ENCODE measurements at places on chromosomes 12 and 14.
A peak's percentile ranks its signal among the peaks of the same experiment; 100 is the strongest.

GRCh38 chr12:32535288-32535999 lies 136.1 kb downstream of the FGD4 start:
- DNase-seq = no peak

- no peak for DNase-seq
Observed at GRCh38 chr12:64181430-64182291, 40.4 kb downstream of the KICS2 start.

GRCh38 chr14:99819514-99819913 lies 26.3 kb downstream of the EML1 start:
- peak; percentile 16 for DNase-seq

DNA sequence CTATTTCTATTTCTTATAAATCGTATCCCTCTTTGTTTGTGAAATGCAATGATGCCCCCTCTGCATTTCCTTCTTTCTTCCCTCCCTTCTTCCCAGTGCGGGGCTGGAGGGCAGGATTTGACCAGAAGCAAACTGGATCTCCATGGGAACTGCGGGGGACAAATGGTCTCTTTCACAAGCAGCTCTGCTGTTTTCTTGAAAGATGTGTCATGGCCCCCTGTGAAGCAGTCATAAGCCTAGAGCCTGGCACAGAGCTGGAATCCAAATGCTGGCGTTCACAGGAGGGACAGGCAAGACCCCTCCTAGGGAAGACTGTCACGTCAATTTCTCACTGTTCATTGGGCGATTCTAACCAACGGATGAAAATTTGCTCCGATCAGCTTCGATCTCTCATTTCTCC lies 203.5 kb upstream of the NOS1 start:
- no peak for DNase-seq

DNA sequence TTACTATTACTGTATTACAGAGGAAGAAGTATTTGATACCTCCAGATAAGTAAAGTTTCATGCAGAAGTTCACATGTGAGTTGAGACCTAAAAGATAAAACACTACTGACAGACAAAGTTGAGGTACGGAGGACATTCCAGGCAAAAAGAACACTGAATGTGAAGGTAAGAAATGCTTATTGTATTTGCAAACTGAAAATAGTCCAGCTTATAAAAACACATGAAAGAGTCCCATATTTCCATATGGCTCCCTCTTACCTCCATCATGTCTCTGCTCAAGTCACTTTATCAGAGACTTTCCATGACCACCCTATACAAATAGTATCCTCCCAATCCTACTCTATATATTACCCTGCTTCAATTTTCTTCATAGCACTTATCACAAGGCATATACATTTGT lies 35.8 kb downstream of the SENP1 start:
- DNase-seq = no peak

DNA sequence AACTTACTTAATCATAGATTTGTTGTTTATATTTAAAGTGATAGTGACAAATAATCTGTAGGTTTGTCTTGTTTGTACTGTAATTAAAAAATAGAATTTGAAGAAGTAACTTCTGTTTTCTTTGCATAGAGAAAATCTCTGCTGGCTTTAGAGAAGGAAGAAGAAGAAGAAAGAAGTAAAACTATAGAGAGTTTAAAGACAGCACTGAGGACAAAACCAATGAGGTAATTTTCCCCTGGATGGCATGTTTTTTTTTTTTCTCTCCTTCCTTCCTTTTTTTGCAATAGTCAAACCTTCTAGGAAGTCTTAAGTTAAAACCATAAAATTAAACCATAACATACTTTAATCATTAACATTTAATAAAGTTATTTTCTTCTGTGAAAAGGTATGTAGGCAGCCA lies 131.9 kb downstream of the DAAM1 start:
- no peak for DNase-seq

DNA sequence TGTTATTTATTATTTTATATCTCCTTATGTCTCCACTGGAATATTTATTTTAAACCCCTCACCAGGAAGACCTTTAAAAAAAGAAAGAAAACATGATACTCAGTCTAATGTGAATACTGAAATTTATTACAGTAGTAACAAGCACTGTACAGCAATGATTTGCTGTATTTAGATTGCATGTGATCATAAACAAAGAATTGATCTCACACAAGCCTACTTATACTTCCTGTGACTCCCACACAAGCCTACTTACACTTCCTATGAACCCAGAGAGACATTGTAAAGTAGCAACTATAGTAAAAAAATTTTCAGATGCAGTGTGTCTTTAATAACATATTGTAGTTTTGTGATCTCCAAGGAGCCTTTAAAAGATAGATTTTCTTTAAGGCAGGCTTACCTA lies 142.7 kb upstream of the SYT1 start:
- DNase-seq = no peak

DNA sequence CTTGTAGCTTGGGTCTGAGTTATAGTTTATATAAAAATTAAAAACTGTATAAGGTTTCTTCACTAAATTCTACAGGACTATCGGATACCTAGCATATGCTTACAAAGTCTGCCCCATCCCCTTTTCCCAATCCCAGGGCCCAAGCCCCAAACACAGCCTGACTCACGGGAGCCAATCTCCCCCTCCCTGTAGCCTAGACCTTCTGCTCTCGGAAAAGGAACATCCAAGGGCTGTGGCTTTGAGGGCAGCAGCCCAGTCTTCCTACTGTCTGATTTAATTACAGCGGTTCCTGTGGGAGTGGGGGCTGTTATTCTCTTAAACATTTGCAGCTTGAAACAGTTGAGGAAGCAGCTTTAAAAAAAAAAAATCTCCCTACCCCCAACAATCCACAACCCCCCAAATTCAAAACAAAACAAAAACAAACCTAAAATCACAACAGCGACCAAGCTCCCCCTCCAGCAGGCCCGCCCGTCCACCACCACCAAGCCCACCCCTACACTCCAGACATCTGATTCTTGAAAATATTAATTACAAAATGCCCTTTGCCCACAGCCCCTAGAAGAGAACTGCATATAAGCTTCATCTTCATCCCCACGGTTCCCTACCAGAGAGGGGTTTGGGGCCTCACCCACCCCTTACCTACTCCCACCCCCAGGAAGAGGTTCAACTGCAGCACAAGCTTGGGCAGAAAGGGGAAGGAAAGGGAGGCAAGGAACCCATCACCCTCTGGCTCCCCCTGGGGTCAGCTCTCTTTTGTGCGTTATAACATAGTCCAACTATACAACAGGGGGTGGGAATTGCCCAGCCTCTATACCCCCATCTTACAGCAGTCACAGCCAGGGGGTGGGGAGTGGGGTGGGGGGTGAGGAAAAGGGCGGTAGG lies 1.1 kb upstream of the PRKAG1 start:
- peak; percentile 54 for DNase-seq

DNA sequence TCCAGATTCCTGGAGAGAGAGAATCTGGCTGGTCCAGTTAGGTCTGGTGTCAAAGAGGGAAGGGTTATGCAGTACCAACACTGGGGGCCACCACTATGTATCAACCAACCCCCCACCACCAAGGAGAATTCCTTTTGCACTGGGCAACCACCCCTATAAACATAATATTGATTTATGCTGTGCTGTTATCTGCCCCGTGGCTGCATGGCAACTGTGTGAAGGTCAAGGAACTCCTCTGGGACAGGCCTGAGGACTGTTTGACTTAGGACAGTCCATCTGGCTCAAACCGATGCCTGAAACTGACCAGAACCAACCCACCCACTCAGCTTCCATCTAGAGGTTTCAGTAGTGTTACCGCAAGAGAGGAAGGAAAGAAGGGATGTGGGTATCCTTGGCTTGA lies 20.5 kb downstream of the PLEKHH1 start:
- DNase-seq = no peak

DNA sequence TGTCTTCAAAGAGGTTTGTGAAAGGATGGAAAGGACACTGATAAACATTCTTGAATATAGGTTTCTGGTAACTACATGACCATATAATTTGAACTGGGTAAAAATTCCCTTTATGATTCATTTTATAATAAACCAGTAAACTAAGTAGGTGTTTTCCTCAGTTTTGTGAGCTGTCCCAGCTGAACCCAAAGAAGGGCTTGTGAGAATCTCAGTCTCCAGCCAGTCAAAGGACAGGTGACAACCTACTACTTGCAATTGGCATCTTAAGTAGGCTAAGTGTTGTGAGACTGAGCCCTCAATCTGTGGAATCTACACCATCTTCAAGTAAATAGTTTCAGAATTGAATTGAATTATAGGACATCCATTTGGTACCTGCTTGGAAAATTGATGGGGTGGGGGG lies 75.2 kb downstream of the MYF5 start:
- no peak for DNase-seq

DNA sequence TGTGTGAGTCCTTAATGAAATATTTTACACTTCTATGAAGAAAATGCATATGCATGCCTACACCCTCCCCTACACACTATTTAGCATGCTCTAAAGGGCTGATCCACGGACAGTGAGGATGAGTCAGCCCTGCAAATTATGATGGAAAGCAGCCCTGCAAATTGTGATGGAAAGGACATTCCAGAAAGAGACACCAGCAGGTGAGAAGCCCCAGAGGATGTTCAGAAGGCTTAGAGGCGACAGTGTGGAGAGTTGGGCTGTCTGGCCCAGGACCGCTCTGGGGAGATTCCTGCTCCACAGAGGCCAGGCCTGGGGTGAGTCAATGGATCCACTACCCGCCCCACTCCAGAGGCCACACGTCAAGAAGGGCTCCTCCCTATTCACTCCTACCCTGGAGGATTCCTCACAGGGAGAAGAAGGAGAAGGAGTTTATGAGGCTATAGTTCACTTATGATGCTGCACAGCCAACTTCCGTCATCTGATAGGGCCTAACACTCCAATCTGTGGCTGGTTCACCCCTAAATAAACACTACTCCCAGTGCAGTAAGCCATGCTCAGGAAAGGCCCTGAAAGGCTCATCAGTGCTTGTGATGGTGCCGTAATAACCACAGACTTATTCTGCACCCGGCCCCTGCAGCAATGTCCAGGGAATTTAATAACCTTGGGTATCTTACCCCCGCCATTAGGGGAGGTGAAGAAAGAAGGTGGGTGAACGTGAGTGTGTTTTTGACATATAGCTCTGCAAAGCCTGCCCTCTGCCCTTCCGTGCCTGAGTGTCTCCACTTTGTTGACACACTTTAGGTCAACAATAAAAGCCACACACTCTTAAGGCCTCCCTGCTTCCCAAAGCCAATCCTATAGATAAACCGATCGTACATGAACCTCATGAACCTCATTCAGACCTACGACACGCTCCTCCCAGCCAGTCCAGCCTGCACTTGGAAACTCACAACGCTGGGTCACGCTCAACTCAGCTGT lies 46.4 kb downstream of the CLMN start:
- no peak for DNase-seq
